Germinal center (tissue), 1 donor: ENCODE measurements at places on chromosomes 3 and 15.
A peak's percentile ranks its signal among the peaks of the same experiment; 100 is the strongest.

DNA sequence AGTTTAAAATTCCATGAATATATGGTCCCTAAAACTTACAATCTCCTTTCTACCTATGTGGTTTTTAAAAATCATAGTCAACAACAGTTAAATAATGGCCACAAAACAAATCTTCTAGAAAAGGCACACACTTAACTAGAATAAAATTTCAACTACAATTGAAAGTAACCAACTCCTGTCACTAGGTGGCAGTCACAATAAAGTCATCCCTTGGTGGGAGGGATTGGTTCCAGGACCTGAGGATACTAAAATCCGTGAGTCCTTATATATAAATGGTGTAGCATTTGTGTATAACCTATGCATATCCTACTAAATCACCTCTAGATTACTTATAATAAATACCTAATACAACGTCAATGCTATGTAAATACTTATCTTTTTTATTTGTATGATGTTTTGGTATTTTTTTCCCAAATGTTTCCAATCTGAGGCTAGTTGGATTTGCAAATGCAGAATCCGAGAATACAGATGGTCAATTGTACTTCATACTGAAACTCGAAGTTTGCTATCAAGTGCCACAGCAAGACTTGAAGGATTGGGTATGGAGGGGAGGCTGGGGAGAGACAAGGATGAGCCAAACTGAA lies 172.6 kb downstream of the FMN1 start:
- DNase-seq: peak; percentile 19

GRCh38 chr3:114606336-114606735 lies 312.5 kb downstream of the TIGIT start:
- no peak for DNase-seq

- no peak for DNase-seq
Observed at GRCh38 chr3:12574131-12574530, 17.2 kb downstream of the MKRN2 start.

DNA sequence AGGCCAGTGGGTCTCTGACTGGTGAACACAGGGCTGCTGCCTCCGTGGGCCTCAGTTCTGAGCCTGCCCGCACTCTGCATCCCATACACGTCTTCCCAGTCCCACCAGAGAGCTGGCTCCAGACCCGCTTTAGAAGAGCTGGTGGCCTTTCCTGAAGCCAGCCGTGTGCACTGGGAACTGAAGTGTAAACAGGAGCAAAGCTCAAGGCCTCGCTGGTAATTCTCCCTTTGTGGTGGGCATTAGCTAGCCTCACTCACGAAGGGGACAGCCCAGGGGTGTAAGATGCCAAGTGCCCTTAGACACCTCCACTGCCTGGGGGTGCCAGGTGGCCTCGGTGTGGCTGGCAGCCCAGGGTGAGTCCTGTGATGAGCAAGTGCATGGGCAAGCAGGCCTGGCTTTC lies 12.9 kb upstream of the LINGO1 start:
- no peak for DNase-seq

DNA sequence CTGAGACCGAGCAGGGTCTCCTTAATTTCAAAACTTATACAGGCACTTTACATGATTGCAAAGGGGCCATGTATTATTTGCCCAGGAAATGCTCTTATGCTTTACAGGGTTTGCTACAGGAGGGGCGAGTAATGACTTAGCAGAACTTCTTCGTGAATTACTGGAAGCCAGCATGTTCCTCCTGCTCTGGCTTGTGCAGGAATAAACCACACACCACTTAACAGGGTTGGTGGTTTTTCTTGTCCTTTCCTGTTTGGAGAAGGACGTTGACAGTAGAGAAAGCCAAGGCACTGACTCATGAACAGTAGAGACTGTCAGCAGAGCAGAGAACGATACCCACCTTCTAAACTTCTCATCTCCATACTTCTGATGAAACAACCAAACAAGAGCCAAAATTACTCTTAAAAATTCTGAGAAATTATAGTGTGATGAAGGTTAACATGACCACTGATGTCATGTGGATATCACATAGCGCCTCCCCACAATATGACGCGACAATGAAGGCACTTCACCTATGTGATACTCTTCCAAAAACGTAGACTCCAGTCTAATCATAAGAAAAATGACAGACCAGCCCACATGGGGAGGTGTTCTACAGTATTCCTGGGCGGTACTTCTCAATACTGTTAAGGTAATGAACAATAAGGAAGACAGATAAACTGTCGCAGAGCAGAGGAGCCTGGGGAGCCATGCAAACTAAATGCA lies 24.7 kb upstream of the MCTP2 start:
- no peak for DNase-seq

DNA sequence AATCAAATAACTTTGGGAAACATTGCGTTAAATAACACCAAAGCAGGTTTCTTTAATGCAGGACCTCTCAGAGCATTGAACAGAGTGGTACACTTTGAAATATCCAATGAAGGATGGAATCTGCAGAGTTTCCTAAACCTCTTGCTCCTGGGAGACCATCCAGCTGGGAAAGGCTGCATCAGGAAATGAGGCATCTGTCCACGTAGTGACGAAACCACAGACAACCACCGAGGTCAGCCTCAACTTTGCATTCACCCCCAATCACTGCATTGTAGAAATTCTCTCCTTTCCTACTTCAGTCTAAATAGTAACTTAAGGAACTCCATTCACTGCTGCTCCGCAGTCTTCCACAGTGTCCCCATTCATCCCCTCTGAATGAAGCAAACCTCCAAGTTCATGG lies 41.5 kb upstream of the CDV3 start:
- no peak for DNase-seq

DNA sequence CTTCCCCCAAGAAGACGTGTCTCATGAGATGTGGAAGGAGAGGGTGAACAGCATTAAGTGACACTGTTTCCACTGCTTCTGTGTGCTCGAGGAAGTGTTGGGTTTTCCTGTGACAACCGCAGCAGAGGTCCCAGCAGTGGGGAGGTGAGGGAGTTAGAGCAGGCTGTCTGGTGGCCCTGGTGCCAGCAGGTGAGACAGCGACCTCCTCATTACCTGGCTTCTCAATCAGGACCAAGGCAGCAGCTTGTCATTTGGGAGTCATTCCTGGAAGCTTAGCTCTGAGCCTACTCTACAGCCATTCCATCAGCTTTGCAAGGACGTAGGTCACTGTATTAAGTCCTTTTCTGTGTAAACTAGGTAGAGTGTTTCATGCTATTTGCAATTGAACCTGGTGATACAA lies 63.3 kb upstream of the RGMA start:
- DNase-seq: no peak

DNA sequence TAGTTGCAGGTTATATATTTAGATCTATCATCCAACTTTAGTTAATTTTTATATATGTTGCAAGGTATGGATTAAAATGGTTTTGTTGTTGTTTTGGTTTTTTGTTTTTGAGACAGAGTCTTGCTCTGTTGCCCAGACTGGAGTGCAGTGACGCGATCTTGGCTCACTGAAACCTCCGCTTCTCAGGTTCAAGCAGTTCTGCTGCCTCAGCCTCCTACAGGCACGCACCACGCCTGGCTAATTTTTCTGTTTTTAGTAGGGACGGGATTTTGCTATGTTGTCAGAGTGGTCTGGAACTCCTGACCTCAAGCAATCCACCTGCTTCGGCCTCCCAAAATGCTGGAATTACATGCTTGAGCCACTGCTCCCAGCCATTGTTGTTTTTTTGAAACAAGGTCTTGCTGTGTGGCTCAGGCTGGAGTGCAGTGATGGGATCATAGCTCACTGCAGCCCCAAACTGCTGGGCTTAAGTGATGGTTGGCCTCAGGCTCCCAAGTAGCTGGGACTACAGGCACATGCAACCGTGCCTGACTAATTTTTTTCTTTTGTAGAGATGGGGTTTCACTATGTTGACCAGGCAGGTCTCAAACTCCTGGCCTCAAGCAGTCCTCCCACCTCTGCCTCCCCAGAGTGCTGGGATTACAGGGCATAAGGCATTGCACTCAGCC lies 92.0 kb downstream of the ZNF609 start:
- no peak for DNase-seq

DNA sequence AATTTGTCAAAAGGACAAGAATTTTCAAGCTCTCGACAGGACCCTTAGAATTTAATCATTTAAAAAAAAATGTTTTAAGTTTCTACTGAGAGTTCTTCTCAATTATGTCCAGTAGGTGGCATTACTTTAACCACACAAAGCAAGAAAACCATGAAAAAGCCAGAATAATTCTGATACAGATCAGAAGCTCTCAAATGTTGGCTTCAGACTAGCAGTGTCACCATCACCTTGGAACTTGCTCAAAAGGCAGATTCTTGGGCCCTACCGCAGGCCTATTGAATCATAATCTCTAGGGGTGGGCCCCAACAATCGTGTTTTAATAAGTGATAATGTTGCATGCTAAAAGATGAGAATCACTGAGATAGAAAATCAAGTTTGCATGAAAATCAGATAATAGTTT lies 99.5 kb upstream of the KCNMB2 start:
- DNase-seq: peak; percentile 18

DNA sequence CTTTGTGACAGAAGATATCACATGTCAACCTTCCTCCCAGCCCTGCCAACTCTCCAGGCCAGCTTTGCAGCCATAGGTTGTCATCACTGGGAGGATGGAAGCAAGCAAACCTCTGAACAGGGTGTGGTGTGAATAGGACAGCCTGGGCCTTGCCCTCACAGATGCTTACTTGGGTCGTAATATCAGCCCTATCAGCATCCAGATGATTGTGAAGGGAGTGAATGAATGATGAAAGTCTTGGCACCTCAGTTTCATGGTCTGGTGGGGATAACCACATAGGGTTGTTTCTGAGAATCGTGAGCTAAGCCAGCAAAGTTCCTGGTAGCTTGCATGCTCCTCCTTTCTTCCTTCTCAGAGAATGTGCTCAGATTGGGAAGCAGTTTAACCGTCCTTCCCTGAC lies 55.1 kb upstream of the POLR2M start:
- no peak for DNase-seq

GRCh38 chr3:123138839-123139444 lies 62.8 kb upstream of the SEC22A start:
- DNase-seq: no peak

DNA sequence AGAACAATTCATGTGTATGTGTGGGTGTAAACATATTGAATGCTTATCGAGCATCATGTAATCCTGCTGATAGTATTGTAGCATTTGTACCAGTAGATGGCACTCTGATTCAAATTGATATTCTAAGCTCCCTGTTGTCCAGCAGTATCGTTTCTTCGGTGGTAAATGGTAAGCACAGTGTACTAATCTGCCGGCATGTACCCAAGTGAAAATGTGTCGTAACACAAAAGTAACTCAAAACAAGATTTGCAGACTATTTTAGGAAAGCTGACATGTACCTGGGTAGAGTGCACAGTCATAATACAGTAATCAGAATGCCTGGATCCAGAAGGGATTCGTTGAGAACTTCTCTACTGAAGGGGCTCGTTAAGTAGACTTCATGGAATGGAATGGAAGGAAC lies 31.7 kb upstream of the MNS1 start:
- DNase-seq: peak; percentile 63

DNA sequence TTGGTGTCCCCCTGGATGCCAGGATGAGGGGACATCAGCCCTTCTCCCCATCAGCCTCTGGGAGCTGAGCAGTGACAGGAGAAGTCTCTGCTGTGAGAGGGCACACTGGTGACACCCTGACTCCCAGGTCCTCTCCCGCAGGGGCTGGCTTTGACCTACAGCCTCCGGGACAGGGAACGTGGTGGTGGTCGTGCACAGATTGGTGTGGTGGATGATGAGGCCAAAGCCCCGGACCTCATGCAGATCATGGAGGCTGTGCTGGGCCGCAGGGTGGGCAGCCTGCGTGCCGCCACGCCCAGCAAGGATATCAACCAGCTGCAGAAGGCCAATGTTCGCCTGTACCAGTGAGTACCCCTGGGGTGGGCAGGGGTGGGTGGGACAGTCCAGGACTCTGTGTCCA lies 6.8 kb downstream of the VILL start:
- DNase-seq: no peak

DNA sequence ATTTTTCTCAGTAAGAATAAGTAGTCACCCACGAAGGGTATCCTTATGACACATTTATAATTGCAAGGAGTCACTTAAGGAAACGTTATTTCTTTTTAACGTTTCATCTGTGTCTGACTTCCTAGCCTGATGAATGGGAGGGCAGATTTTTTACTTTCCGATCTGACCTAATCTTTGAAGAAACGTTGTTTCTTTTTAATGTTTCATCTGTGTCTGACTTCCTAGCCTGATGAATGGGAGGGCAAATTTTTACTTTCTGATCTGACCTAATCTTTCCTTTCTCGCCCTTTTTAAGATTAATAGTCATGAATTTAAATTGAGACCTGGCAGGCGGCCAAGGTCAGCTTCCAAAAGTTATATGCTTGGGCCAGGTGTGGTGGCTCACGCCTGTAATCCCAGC lies 3.0 kb upstream of the KLHL6 start:
- no peak for DNase-seq

DNA sequence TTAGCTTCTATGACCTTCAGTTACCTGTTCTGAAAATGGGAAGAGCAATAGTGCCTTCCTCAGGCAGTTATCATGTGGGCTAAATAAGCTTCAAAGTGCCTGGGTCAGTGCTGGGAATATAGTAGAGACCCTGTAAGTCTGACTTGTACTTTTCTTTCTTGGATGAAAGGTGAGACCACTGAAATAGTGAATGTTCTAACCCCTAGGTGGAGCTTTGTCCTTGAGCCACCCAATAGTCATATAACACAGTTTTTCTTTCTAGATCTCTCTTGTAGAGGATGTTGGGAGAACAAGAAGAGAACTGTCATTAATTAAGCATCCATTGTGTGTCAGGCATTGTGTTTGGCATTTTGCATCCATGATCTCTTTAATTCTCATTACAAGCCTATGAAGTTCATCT lies 13.0 kb upstream of the BFSP2 start:
- no peak for DNase-seq

GRCh38 chr3:108283006-108283405 lies 13.3 kb upstream of the HHLA2 start:
- no peak for DNase-seq

DNA sequence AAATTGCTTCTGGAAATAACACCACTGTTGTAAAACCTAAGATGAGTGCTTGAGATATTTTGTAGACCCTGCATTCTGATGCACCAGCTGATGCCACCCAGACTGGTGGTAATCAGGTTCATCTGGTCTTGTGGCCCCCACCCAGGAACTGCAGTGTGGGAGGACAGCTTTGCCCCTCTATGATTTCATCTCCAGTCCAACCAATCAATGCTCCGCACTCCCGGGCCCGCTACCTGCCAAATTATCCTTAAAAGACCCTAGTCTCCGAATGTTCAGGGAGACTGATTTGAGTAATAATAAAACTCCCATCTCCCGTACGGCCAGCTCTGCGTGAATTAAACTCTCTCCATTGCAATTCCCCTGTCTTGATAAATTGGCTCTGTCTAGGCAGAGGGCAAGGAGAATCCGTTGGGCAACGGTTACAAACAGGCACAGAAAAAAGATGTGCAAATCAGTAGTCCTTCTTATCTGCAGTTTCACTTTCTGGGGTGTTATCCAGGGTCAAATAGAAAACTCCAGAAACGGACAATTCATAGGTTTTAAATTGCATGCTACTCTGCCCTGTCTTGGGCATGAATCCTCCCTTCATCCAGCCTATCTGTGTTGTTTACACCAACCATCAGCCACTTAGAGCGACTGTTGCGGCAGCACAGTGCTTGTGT lies 29.2 kb upstream of the TRPM1 start:
- no peak for DNase-seq
